ENCODE measurements at places on chromosomes 2 and 18. TPM values are rescaled to one million over a fixed set of nuclear protein-coding genes. Genes with fewer than 3 reads are reported as not detected.

GRCh38 chr2:10097352-10098148 is 17.3 kb upstream of the CYS1 start:
- peak; percentile 83 for DNase-seq

DNA sequence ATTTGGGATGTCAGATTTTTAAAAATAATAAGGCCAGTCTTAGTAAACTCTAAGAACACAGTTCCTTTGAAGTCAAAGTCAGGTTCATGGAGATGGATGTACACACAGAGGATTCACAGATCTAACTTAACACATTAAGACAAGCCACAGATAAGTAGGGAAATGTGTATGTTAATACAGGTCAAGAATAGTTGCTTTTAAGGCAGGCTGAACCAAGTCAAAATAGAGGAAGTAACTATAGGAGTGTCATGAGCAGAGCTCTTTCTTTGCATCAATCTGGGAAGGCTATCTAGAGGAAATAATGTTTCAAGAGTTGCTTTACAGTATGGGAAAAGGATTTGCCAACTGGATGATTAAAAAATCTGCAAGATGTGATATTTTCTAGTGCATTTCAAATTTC is 128.0 kb upstream of the FBXO11 start:
- DNase-seq = no peak

DNA sequence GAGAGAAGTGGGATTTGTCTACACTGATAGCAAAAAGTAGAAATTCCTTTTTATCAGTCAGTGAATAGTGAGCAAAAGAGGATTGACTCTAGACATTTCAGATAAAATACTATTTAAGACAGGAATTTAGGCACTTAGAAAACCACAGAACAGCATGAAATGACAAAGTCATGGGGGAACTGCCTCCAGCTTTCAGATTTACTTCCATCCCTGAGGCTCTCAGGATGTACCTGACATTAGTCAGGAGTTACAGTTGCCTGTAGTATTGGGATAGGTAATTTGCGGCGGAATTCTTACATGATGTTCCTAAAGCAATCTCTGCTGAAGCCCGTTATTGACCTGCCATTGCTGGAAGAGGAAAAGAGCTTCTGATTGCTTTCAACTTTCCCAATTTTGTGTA is 337.1 kb upstream of the MAP2 start:
- DNase-seq = no peak

- peak; percentile 8 for DNase-seq
Measured at GRCh38 chr18:75161256-75162028, 47.5 kb downstream of the PTGR3 start.

DNA sequence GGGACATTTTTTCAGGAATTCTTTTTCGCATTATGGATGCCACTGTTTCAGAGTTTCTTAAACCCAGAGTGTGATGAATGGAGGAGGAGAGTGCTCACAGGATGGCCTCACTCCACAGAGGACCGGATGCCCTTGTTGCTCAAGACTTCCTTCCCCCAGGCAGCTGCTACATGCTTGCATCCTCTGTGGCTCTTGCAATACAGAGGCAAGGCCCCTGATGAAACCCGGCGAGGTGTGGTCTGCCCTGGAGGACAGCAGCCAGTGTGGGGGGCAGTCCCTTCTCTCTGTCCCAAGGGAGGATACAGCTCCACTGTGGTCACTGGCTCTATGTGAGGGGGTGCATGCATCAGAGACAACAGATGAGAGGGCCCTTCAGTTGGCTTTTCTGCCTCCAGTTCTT is 109.6 kb downstream of the SH3RF3 start:
- no peak for DNase-seq

- DNase-seq = no peak
Measured at GRCh38 chr2:240392084-240392947, 43.1 kb upstream of the GPC1 start.

DNA sequence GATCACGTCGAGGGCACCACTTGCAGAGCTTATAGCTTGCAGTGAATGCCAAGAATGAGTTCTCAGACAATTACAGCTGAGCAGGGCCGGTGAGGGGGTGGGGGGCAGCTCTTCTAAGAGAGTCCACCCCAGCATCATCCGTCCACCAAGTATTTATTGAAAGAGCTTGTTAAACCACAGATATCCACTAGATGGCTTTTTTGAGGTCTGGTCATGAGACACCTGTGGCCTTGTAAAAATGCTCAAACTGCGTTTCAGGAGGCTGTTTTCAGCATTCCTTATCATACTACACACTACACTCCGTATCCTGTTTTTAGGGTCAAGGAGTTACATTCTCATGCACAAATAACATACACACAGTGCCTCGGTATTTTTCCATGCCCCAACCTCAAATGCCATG is 51.5 kb downstream of the DNAJC10 start:
- peak; percentile 42 for DNase-seq

DNA sequence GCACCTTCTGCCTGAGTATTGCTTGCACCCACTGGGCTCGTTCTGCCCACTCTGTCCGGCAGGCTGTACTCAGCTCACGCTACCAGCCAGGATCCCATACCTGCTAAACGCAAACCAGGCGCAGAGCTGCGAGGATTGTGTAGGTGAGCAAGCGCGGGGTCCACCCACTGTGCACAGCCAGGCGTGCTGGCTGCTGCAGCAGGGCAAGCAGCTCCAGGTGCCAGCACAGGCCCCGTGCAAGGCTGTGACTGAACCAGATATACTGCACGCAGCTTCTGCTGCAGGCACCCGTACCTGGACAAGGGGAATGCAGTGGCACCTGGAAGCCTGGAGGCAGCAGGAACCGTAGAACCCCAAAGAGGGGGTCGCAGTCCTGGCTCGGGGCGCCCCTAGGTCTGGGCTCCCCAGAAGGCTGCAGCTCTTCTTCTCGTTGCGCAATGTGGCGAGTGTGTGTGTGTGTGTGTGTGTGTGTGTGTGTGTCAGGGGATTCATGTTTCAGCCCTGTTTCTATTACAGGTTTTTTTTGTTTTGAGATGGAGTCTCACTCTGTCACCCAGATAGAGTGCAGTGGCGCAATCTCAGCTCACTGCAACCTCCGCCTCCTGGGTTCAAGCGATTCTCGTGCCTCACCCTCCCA is 46.1 kb upstream of the RAB1A start:
- DNase-seq = no peak

The SERPINB3 gene
- total RNA-seq = not detected
